T-helper 9 cell (primary cell): ENCODE measurements at places on chromosomes 7 and 10.

GRCh38 chr10:101111547-101111946 is 19.6 kb upstream of the TLX1 start:
- DNase-seq, result no peak

GRCh38 chr10:43229208-43230061 is 37.4 kb downstream of the RASGEF1A start:
- peak; percentile 25 for DNase-seq

DNA sequence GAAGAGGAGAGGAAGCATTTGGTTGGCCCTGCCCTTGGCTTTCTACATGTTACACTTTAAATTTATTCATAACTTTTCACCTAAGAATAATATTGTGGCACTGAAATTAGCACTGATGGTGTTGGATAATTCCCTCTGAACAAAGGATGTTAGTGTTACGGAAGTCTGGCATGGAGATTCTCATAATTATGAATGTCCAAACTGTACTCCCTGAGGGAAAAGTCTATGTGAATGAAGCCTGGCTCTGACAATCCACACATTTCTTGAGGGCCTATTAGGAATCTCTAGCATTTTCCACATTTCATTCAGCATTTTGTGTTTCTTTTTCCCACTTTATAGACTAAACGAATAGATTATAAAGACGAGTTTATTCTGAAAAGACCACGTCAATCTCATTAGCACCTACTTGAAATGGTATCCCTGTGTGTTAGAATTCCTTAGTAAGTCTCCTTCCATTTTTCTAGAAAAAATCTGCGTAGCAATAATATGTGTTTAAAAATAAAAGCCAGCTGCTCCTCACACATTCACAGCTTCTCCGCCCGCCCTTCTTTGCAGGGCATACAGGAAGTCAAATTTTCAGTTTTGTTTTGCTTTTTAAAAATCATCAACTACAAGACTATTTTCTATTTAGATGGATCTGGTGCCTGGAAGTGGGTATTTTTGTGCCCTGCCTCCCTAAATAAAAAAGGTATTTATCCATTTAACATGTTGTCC is 131.8 kb upstream of the PALS2 start:
- no peak for DNase-seq

DNA sequence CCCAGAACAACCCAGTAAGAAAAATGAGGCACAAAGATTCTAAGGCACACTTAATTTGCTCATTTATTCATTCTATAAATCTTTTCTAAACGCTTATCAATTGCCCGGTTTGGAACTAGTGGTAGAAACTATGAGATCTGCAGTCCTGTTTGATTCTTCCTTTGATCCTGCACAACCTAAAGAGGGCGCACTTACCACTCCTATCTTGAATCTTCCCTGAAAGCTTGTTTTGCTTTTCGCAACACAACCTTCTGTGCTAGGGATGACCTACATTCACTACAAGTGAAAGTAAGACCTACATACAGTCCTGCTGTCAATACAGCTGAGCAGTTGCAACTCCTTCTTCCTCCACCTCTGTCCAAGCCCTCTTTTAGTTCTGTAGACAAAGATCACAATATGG is 12.6 kb upstream of the ARL4A start:
- DNase-seq, result peak; percentile 34

DNA sequence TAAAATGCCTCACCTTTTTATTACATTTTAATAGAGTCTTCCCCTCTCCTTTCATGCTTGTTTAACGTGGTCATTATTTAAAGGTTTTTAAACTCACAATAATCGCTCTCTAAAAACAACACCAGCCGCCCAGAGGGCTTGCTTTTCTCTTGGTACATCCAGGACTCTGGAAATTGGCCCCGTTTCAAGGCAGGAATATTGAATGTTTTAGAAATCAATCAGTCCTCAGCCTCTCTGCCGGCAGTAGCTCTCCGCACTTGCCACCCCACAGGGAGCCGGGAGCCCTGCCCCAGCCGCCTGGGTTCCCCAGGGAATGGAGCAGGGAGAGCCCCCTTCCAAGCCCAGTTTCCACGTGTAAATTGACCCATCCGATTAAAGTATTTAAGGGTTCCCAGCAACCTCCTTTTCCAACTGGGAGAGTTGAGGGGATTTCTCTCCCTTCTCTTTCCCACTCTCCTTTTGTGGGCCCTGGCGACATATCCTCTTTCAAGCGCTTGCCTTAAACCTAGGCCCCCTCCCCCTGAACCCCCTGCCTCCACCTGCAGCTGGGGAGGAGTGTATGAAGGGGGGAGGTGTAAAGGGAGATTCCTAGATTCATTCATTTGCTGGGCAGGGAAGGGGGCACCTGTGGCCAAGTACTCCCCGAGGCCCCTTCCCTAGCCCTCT is 1.9 kb downstream of the FGF8 start:
- DNase-seq, result no peak

DNA sequence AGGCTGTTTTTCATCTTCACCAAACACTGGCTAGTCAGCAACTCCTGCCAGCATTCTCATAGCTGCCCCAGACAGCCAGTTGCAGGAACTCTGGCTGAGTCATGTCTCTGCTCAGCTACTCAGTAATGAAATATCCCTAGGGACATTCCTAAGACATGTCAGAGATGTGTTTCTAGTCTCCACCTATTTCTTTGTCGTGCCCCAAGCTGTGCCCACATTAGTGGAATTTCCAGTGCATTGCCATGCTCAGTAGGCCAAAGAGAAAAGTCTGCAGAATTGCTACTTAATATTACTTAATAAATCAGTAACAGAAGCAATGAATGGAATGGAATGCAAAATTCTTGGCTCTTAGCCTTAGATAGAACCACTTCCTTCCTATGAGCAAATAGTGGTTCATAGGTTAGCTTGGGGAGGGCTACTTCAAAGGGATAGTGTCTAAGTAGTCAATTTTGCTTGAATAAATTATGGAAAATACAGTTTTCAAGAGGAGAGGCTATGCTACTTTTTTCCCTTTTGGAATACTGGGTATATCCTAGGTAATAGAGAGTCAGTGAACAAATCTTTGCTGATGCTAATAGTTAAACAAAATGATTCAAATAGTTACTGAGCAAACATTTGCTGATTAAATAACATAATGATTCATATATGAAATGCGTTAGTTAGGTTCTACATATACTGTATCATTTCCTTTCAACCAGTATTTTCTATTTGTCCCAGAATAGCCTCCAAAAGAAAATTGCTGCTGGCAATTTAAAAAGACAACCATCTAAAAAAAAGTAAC is 23.6 kb upstream of the SEMA3C start:
- DNase-seq, result no peak

GRCh38 chr7:50467817-50468610 is 17.9 kb upstream of the FIGNL1 start:
- DNase-seq, result peak; percentile 70

DNA sequence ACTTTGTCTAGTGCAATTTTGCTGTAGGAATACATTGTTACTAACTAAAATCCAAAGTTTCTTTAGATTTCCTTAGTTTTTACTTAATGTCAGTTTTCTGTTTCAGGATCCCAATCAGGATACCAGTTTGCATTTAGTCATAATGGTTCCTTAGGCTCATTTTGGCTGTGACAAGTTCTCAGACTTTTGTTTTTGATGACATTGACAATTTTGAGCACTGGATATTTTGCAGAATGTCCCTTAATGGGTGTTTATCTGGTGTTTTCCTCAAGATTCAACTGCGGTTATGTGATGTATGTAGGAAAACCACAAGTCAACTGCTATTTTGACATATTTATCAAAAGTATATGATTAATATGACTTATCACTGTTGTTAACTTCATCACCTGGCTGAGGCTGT is 482.6 kb downstream of the PCDH15 start:
- DNase-seq, result no peak

GRCh38 chr10:52514481-52514880 is 200.4 kb downstream of the DKK1 start:
- DNase-seq, result no peak

DNA sequence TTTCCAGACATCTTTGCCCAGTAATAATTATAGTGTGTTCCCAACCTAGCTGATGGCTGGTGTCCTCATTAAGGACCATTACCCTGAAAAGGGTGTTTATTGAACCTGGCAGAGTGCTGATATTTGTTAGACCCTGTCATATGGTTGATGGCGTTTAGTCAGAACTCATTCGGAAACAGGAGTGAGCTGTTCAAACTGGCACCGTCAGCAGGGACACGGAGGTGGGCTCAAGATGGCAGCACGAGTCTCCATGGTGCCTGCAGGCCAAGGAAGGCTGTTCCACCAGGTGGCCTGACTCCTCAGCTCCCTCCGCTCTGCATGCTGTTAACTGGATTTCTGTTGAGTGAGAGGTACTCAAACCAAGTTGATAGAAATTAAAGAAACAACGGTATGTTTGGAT is 589.1 kb upstream of the MGMT start:
- no peak for DNase-seq

DNA sequence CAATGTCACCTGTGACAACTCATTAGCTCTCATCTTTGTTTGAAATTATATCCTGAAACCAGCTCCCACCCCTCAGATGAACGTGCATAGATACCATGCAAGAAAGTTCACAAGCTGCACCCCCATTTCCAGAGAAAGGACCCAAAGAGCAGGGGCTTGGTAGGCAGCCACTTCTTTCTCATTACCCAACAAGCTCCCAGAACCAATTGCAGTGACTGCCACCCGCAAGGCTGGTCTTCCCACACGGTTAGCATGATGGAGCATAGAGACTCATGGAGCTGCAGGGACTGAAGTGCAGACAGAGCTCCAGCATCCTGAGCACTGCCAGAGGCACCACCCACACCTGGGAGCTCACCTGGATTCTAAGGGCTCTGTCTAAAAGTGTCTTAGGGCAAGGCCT is 28.5 kb downstream of the FRMPD2 start:
- no peak for DNase-seq

- no peak for DNase-seq
Measured at GRCh38 chr10:124596962-124597845, 135.6 kb downstream of the LHPP start.

- no peak for DNase-seq
Measured at GRCh38 chr7:36840904-36841303, 116.6 kb upstream of the AOAH start.

- DNase-seq, result no peak
Measured at GRCh38 chr10:61047081-61047480, 103.1 kb upstream of the RHOBTB1 start.

DNA sequence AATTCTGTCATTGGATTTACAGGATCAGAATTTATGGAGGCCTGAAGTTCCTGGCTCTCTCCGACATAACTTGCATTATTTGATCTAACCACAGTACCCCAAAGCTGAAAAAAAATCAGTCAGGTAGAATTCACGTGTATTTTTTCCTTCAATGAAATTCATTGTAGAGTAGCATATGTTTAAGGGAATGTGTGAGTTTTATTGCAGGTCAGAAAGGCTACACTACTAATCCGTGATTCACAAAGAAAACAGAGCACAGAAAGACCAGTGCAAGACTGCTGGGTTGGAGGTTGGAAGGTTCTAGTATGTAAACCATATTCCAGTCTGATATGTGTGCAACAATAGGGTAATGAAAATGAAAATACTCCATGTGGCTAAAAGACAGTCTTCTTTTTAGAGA is 247.0 kb upstream of the FERD3L start:
- no peak for DNase-seq

- DNase-seq, result no peak
Measured at GRCh38 chr10:87886635-87887034, 23.2 kb downstream of the PTEN start.

- DNase-seq, result no peak
Measured at GRCh38 chr7:80879849-80880248, 39.0 kb downstream of the SEMA3C start.

- DNase-seq, result peak; percentile 20
Measured at GRCh38 chr7:102434039-102434486, 688 bp downstream of the ORAI2 start.

DNA sequence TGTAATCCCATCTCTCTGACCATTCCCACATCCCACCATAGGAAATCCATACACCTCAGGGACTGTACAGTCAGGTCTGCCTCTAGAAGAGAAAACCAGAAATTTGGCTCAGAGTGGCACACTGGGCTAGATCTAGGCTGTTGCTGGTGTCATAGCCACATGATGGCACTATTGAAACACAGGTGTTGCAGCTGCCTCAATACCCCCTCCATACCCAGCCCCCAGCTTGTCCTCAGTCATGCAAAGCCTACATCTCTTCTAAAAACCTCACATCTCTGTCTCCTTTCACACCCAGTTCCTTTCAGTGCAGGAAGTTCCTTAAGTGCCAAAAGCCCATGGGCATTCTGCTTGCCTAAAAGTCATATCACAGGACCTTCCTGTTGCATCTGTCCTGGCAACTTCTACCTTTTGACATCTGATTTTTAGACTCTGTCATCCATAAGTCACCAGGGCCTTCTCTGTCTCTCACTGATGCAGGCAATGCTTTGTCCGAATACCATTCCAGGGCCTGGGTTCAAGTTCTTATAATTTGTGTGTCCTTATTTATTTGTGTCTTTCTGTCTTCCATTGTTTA is 27.0 kb upstream of the HIBADH start:
- DNase-seq, result no peak

DNA sequence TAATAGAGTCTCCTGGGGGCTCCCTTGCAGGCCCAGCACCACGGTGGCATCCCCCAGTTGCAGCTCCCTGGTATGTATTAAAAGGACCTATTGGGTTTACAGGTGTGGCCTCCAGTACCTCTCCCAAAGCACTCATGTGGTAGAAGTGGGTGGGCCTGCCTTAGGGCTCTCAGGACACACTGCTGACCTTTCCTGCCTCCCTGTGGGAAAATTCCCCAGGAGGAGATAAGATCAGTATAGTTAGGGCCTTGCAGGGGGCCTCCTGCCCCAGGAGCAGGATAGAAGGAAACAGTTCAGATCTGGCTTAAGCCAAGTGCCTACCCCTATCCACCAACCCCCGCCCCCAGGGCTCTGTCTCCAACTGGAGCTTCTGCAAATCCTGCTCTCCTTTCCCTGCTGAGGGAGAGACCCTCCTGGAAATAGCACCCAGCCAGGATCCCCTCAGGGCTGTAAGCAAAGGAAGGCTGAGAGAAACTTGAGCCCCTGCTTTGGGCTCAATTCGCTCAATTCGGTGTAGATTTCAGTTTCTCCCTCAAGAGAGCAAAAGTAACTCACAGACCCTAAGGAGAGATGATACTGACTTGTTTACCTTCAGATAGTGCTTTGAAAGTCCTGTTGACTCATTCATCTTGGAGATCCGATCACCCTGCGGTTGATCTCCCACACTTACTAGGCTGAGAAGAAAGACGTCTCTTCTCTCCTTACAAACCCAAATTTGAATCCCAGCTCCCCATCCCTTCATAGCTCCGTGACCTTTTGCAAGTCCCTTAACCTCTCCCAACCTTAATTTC is 130.6 kb downstream of the WDR11 start:
- no peak for DNase-seq

GRCh38 chr7:155860840-155861479 is 48.7 kb upstream of the SHH start:
- no peak for DNase-seq

- DNase-seq, result no peak
Measured at GRCh38 chr7:5451391-5451790, 27.8 kb upstream of the TNRC18 start.

- DNase-seq, result no peak
Measured at GRCh38 chr7:110623436-110623835, 467.5 kb upstream of the LRRN3 start.

- DNase-seq, result no peak
Measured at GRCh38 chr7:138603549-138604318, 97.4 kb downstream of the SVOPL start.

DNA sequence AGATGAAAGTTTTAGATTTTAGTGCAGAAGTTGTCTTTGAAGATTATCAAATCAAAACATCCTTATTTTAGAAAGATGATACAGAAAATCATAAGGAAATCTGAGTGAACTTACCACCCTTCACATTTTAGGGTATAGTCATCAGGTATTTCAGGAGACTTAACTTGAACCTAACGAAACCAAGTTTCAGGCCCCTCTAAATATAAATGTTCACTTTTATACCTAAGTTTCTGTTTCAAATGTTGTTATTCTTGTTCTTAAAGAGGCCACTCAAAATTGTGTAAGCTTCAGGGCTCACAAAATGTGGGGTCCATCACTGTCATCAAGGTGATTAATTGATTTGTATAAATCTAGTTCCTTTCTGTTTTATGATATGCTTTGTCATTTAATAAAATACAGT is 216.2 kb downstream of the KIAA1217 start:
- DNase-seq, result no peak
